ENCODE measurements at places on chromosomes 7 and 10. TPM values are rescaled to one million over a fixed set of nuclear protein-coding genes. Genes with fewer than 3 reads are reported as not detected.

The RRP12 gene
- polyA plus RNA-seq, result 21.5 TPM

The AMZ1 gene
- polyA plus RNA-seq, result 0.12 TPM

The TMEM184A gene
- 6.4 TPM for polyA plus RNA-seq

The MMD2 gene
- not detected for polyA plus RNA-seq

The MAGI2 gene
- polyA plus RNA-seq, result 36.8 TPM

The TEX36 gene
- not detected for polyA plus RNA-seq

The SEMA3D gene
- polyA plus RNA-seq, result 45.6 TPM

The FEZF1 gene
- polyA plus RNA-seq, result not detected

The SLC18A2 gene
- 1.3 TPM for polyA plus RNA-seq

The LEP gene
- 0.12 TPM for polyA plus RNA-seq

The SFTPD gene
- polyA plus RNA-seq, result 1.2 TPM

The AKR1C8 gene
- 0.25 TPM for polyA plus RNA-seq

The SPDYE2B gene
- polyA plus RNA-seq, result 0.32 TPM

The TMEM213 gene
- polyA plus RNA-seq, result 44.4 TPM

The CYP2C19 gene
- polyA plus RNA-seq, result 0.09 TPM

The CPEB3 gene
- 3.5 TPM for polyA plus RNA-seq

The OPTN gene
- 34.8 TPM for polyA plus RNA-seq

The EBF3 gene
- 3.3 TPM for polyA plus RNA-seq

The SLC39A12 gene
- not detected for polyA plus RNA-seq

The GCK gene
- polyA plus RNA-seq, result 2.6 TPM

The OPN1SW gene
- polyA plus RNA-seq, result 1.4 TPM

The TFR2 gene
- polyA plus RNA-seq, result 0.89 TPM

The SCART1 gene
- polyA plus RNA-seq, result 1.5 TPM

The CPN1 gene
- polyA plus RNA-seq, result 2.0 TPM

The AS3MT gene
- 21.0 TPM for polyA plus RNA-seq

The ADAM12 gene
- 29.0 TPM for polyA plus RNA-seq
